HCT116 (cell line): ENCODE measurements at places on chromosomes 11 and 22. TPM values are rescaled to one million over a fixed set of nuclear protein-coding genes. Genes with fewer than 3 reads are reported as not detected.

DNA sequence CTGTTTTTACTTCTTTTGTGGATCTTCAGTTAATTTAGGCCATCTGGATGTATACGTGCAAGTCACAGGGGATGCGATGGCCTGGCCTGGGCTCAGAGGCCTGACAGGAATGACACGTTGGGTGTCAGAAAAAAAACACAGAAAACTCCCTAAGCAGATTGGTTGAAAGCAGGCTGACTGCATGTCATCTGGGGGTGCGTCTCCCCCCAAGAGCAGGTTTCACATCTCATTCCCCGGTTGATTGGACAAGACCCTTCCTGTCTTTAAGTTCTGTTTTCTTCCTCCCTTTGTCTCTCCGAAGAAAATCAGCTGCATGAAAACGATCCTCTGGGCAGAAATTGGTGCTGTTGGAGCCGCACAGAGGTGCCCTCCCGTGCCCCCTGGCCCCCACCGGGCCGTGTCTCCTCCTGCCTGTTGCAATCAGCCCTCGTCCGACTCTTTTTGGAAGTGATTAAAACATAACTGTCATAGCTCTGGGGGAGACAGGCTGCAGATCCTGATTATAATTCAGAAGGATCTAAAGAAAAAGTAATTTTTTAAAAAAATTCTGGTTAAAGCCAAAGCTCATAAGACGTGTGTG lies 71.8 kb upstream of the PARVG start:
- H3K27me3 ChIP-seq, result no peaks in the 10 kb centered on the region
- no peak overlapping the region for H3K4me3 ChIP-seq
- H3K4me1 ChIP-seq, result no peaks in the 10 kb centered on the region
- DNase-seq, result no peak
- no peak overlapping the region for H3K27ac ChIP-seq
- H3K36me3 ChIP-seq, result no peaks in the 10 kb centered on the region

Gene PKP3
- 157 TPM for total RNA-seq

- peaks cover 8% of the 10 kb centered on the region for H3K4me1 ChIP-seq
- no peaks in the 10 kb centered on the region for H3K36me3 ChIP-seq
- no peak overlapping the region for H3K27ac ChIP-seq
Measured at GRCh38 chr22:39545386-39546365, 13.1 kb upstream of the RPS19BP1 start.

DNA sequence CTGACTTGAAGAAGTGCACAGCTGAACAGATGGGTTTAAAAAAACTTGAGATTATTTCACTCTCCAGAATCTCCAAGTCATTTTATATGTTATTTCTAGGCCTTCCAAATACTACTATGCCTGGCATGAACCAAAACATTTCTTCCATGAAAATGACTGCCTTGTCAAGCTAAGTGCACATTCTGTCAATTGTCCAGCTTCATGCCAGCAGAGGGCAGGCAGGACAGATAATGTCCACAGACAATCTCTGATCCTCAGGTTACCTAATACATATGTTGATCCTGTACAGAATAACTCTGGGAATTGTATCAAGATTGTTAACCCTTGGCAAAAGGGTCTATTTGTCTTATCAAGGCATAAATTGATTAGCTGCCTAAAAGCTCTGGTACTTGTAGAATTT lies 229.5 kb downstream of the AASDHPPT start:
- no peak for DNase-seq
- H3K4me3 ChIP-seq, result no peak overlapping the region
- no peaks in the 10 kb centered on the region for H3K36me3 ChIP-seq
- H3K27ac ChIP-seq, result no peak overlapping the region

- H3K4me1 ChIP-seq, result no peaks in the 10 kb centered on the region; the same call in 1 of the 2 replicates
- H3K4me3 ChIP-seq, result no peak overlapping the region
- H3K27me3 ChIP-seq, result no peaks in the 10 kb centered on the region
- DNase-seq, result no peak
- H3K27ac ChIP-seq, result no peak overlapping the region
Measured at GRCh38 chr22:24938741-24939341, 7.7 kb downstream of the LHFPL7 start.

DNA sequence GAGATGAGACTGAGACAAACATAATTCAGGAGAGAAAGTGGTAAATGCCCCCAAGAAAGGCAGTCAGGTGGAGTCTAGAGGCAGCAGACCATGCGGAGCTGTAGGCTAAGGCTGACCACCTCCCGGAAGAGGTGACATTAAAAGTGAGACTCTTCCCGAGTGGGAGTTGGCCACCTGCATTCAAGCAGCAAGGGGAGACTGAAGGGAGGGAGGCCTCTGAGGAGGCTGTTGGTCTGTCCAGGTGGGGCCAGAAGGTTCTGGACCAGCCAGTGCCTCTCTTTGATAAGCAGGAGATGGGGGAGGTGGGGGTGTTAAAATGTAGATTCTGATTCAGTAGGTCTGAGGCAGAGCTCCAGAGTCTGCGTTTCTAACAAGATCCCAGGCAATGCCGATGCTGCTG lies 37.5 kb downstream of the CD6 start:
- no peak for DNase-seq
- no peaks in the 10 kb centered on the region for H3K4me1 ChIP-seq
- H3K4me3 ChIP-seq, result no peak overlapping the region
- no peak overlapping the region for H3K27ac ChIP-seq

DNA sequence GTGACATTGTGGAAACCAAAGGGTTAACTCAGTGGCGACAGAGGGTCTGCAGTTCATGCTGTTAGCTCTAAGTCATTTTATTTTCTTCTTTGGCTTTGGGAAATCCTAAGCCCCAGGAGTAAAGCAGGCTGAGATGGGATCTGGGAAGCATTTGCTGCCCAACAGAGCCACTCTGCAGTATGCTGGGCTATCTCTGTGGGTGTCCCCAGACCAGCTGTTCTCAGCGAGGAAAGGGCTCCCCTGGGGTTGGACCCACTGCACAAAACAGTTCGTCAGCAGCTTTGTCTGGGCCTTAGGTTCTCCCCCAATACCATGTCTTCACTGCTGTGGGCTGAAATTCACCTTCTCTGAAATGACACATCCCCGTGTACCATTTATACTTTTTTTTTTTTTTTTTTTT lies 34.0 kb downstream of the KREMEN1 start:
- H3K36me3 ChIP-seq, result no peaks in the 10 kb centered on the region
- H3K4me1 ChIP-seq, result peaks cover 10% of the 10 kb centered on the region; the same call in 1 of the 2 replicates
- H3K27ac ChIP-seq, result no peak overlapping the region
- H3K27me3 ChIP-seq, result no peaks in the 10 kb centered on the region
- DNase-seq, result no peak

DNA sequence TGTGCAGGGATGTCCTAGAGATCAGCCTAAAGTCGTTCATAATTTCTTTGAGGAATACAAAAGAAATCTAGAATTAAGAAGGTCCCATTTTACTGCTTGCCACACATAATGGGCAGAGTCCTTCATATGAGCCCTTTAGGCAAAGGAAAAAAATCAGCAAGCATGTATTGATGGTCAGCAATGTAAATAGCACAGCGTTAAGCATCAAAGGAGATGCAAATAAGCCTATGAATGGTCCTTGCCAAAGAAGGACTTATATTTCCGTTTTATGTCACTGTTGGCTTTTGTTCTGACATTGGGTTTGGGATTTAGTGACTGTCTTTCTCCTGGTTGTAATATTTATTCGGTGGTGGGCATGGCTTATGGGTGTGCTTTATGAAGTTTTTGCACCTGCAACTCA lies 69.8 kb downstream of the CD44 start:
- no peak for DNase-seq
- H3K4me3 ChIP-seq, result no peak overlapping the region
- no peaks in the 10 kb centered on the region for H3K27me3 ChIP-seq
- H3K4me1 ChIP-seq, result peaks cover under 1% of the 10 kb centered on the region
- H3K36me3 ChIP-seq, result peaks cover 67% of the 10 kb centered on the region

GRCh38 chr22:36356708-36357624 lies 30.8 kb downstream of the MYH9 start:
- H3K36me3 ChIP-seq, result no peaks in the 10 kb centered on the region
- no peak overlapping the region for H3K27ac ChIP-seq
- no peak for DNase-seq
- no peak overlapping the region for H3K4me3 ChIP-seq
- H3K27me3 ChIP-seq, result no peaks in the 10 kb centered on the region
- H3K4me1 ChIP-seq, result peaks cover 56% of the 10 kb centered on the region

Gene FAM181B
- total RNA-seq, result not detected

Gene KDM4E
- not detected for total RNA-seq

DNA sequence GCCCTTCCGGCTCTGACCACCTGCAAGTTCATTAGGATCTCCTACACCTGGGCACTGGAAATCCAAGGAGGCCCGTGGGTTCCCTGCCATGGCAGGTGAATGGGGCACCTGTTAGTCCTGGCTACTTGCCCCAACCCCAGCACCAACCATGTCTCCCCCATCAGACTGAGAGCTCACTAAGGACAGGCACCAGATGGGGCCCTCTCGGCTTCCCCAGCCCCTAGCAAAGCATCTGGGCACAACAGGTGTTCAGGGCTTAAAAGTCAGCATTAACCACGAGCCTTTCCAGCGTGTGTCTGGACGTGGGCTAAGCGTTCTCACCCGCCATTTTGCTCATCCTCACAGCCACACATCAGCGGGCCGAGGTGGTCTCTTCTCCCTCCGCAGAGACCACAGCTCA lies 2.2 kb downstream of the SULT4A1 start:
- H3K4me3 ChIP-seq, result no peak overlapping the region
- DNase-seq, result no peak
- H3K27ac ChIP-seq, result no peak overlapping the region
- peaks cover 13% of the 10 kb centered on the region; the same call in 1 of the 2 replicates for H3K27me3 ChIP-seq
- H3K36me3 ChIP-seq, result no peaks in the 10 kb centered on the region
- no peaks in the 10 kb centered on the region; the same call in 1 of the 2 replicates for H3K4me1 ChIP-seq

DNA sequence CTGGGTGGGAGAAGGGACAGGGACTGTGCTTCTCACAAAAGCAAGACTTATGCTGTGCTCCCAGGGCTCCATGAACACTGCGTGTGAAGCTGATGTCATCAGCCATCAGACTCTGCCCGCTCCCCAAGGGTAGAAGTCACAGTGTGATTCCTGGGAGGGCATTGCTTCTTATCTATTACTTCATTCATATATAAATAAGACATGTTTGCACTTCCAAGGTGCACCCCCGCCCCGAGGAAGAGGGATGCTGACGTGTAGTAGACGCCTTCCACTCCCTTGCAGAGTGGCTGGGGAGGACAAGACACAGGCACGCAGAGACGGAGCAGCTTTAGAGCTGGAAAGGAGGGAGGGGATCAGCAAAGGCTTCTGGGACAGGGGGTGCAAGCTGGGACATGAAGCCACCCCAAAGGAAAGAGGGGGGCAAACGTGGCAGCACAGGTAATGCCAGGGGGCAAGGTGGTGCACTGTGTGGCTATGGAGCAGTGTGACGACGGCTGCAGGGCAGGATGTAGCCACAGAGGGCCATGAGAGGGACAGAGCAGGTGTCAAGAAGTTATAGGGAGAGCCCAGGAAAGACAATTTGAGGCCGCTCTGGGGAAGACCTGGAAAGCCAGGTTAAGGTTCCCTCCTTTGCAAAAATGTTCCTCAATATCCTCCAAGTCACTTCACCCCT lies 558.5 kb downstream of the MN1 start:
- H3K36me3 ChIP-seq, result no peaks in the 10 kb centered on the region
- no peak overlapping the region for H3K4me3 ChIP-seq
- H3K4me1 ChIP-seq, result peaks cover 3% of the 10 kb centered on the region; the same call in 1 of the 2 replicates

GRCh38 chr11:31783252-31783651 lies 27.9 kb downstream of the PAX6 start:
- no peak overlapping the region for H3K27ac ChIP-seq
- no peak for DNase-seq
- no peaks in the 10 kb centered on the region for H3K4me1 ChIP-seq

Gene LMO1
- total RNA-seq, result 0.27 TPM

DNA sequence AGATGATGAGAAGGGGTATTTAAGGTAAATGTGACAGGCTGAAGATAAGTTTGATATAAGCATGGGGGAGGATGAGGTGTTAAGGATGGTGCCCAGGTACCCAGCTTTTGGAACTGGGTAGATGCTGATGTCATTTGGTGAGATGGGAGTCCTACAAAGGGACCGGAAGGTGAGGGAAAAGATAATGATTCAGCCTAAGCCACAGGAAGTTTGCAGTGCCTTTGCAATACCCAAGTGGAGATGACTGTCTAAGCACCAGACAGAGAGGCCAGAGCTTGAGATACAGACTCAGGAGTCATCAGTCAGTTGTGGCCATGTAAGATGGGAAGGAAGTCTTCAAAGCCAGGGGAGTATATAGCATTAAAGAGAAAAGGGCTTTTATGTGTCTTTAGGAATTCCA lies 30.0 kb upstream of the SMCO4 start:
- H3K4me1 ChIP-seq, result no peaks in the 10 kb centered on the region
- H3K4me3 ChIP-seq, result no peak overlapping the region
- no peaks in the 10 kb centered on the region for H3K36me3 ChIP-seq

DNA sequence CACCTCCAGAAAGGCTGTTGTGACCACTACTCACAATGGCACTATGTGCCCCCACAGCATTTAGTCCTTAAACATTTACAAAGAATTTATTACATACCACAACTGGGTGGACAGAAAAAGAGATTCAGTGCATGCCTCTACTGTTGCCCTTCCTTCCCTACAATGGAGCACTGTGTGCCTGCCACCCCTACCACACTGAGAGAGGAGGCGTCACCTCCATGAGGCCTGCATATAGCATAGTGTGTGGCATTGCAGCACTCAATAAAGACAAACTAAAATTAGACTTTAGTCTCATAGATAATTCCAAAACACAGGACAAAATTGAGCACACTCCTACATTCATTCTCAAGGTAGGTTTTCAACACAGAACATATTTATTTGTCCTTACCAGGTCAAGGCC lies 25.8 kb downstream of the THAP12 start:
- no peak overlapping the region for H3K27ac ChIP-seq
- no peaks in the 10 kb centered on the region for H3K27me3 ChIP-seq
- DNase-seq, result no peak
- H3K36me3 ChIP-seq, result peaks cover 19% of the 10 kb centered on the region; the same call in 1 of the 2 replicates

Gene C22orf42
- not detected for total RNA-seq

GRCh38 chr11:106193956-106194355 lies 116.5 kb downstream of the AASDHPPT start:
- no peak overlapping the region for H3K4me3 ChIP-seq
- no peaks in the 10 kb centered on the region for H3K4me1 ChIP-seq
- H3K27me3 ChIP-seq, result no peaks in the 10 kb centered on the region
- H3K27ac ChIP-seq, result no peak overlapping the region
- H3K36me3 ChIP-seq, result no peaks in the 10 kb centered on the region

DNA sequence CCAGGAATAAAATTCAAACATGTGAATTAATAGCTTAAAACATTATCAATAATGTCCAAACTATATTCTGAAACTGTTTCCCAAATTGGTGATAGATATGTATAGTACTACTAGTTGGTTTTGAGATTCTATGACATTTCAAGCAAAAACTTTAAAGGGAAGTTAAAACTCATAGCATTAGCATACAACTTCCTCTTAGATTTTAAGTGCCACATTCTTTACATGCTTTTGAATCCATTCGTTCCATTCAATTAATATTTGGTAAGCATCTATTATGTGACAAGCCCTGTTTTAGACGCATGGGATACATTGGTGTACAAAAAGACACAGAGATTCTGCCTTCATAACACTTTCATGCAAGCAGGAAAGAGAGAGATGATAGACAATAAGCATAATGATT lies 8.9 kb downstream of the PATL1 start:
- peaks cover 71% of the 10 kb centered on the region for H3K36me3 ChIP-seq
- no peak for DNase-seq
- no peaks in the 10 kb centered on the region for H3K27me3 ChIP-seq
- no peak overlapping the region for H3K4me3 ChIP-seq

Gene FIBIN
- total RNA-seq, result not detected

Gene OR10A2
- total RNA-seq, result not detected
